ENCODE measurements at places on chromosomes 4 and X.

DNA sequence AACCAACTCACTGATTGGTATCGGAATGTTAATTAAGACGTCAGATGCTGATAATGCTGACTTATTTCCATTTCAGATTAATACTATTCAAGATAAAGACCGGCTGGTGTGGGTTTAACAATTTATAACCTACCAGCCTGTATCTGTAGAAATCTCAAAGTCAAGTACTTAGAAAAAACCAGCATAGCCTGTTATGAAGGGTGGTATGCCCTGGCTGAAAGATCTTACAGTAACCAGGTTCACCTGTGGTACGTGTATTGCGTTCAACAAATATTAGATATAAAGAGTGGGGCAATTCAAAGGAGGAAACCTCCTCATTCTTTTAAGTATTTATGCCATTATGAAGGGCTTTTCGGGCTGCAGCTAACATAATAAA is 240.8 kb upstream of the ANXA3 start:
- no peak for DNase-seq

DNA sequence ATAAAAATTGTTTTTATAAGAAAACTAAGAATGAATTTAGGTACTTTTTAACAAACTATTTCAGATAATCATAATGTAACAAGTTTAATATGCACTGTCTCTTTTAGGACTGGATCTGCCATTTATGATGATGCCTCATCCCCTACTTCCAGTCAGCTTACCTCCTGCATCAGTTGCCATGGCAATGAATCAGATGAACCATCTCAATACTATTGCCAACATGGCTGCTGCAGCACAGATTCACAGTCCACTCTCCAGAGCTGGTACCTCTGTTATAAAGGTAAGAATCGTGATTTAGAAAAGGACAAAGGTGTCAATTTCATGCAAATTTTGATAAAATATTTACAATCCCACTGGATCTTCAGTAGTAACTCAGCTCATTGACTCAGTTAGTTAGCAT is 566.2 kb downstream of the DACH2 start:
- DNase-seq, result no peak

GRCh38 chr4:176735300-176735699 is 57.4 kb downstream of the VEGFC start:
- DNase-seq, result no peak

DNA sequence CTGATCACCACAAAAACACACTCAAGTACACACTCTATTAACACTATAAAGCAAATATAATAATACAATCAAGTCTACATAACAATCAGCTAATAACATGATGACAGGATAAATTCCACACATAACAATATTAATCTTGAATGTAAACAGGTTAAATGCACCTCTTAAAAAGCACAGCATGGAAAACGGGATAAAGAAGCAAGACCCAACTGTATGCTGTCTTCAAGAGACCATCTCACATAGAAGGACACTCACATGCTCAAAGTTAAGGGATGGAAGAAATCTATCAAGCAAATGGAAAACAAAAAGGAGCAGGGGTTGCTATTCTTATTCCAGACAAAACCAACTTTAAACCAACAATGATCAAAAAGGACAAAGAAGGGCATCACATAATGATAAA is 28.1 kb downstream of the CBR4 start:
- no peak for DNase-seq

GRCh38 chr4:99893839-99894160 is 427 bp downstream of the LAMTOR3 start:
- DNase-seq, result no peak

- no peak for DNase-seq
Measured at GRCh38 chr4:76951672-76952010, 2.1 kb downstream of the SEPTIN11 start.

DNA sequence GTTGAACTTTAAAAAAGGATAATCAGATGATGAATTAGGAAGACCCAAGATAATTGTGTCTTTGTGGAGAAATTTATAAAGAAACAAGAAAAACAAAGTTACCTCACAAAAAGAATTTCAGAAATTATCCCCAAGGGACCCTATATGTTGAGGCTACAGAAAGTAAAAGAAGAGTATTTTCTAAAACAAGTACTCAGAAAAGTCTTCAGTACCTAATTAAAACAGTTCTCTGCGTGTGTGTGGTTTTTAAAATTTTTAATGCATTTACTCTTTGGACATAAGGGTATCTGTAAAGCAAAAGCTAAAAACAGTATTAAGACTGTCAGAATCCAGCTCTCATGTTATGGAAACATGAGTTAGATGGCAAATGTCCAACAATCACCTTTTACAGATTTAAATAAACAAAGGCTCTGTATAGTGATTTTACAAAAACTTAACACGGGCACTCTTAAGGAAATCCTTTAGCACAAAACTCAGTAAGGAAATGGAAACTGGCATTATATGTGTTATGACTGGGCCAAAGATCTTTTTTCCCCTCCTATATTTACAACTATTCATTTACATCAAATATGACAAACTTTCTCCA is 187.5 kb downstream of the NSUN7 start:
- DNase-seq, result no peak

DNA sequence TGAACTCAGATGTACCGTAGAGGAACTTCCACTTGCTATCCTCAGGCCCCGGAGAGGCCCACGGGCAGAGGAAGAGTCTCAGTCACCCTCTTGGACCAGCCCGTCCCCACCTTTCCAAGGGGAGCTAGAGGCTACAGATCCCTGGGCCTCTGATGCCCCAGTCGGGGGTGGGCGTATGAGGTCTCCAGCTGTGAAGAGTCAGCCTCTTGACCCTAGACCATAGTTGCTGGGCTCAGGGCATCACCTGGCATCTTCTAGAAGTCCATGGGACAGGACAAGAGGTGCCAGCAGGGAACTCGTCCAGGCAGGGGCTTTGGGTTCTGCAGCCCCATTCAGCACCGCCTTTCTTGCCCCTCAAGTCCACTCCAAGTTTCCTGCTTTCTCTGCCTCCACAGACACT is 11.6 kb downstream of the SASH3 start:
- DNase-seq, result no peak

GRCh38 chr4:156764145-156764544 is 207.5 kb downstream of the PDGFC start:
- DNase-seq, result no peak

- no peak for DNase-seq
Measured at GRCh38 chr4:40196272-40196671, 559 bp upstream of the RHOH start.

- DNase-seq, result no peak
Measured at GRCh38 chr4:156966836-156967235, 4.8 kb downstream of the PDGFC start.

GRCh38 chr4:121154103-121154515 is 10.0 kb downstream of the TNIP3 start:
- no peak for DNase-seq

DNA sequence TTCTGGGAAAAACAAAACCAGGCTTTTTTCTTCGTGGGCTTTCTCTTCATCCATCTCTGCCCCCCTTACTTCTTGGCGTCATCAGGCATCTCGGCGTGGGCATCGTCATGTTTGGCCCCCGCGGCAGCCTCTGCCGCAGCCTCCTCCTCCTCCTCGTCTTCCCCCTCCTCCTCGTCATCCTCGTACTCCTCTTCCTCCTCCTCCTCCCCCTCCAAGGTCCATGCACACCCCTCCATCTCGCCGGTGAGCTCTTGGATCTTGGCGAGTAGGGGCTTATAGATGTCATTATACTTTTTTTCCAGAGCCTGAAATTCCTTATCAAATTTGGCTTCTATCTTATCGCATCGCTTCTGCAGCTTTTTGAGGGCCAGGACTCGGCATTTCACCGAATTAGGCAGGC is 488 bp downstream of the NAP1L5 start:
- DNase-seq, result peak; percentile 25

DNA sequence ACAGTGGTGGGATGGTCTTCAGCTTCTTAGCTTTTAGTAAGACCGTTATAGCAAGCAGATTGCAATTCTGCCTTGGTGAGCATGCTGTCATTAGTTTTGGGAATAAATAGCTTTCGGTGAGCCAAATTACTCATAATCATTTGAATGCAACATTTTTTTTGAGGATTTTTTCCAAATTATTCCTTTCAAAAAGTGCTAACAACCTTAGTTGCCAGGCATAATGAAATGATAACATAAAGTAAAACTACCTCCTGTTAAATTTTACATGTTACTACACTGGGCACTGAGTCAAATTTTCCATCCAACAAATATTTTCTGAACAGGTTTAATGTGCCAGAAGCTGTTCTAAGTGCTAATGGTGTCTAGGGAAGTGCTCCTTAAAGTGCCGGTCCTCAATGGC is 15.8 kb upstream of the NPFFR2 start:
- DNase-seq, result no peak

- peak; percentile 32 for DNase-seq
Measured at GRCh38 chr4:174521800-174522182, 497 bp downstream of the HPGD start.

DNA sequence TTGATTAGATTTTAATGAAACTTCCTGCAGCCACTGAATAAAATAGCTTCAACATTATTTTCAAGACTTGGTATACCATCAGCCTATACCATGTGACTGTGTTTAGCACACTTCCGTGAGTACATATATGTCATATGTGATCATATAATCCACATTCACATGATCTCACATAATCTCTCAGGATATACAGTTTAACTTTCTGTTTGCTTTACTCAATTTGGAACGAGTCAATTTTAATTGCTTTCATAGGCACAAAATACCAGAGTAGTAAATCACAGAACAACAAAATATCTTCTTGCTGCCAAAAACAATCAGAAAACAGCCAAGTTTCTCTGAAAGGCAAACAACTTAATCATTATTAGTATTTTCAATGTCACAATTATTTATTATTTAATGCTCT is 731.1 kb upstream of the DIAPH2 start:
- DNase-seq, result no peak

DNA sequence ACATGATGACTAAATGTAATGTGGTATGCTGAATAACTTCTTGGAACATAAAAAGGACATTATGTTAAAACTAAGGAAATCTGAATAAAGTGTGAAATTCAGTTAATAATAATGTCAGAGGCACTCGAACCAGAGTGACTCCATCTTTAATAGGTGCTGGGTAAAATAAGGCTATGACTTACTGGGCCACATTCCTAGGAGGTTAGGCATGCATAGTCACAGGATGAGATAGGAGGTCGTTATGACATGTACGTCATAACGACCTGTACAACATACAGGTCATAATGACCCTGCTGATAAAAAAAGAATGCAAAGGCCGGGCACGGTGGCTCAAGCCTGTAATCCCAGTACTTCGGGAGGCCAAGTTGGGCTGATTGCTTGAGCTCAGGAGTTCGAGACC is 28.9 kb upstream of the OPHN1 start:
- DNase-seq, result no peak

GRCh38 chr4:68948044-68948743 is 3.4 kb downstream of the UGT2A3 start:
- no peak for DNase-seq

- DNase-seq, result no peak
Measured at GRCh38 chr4:159871141-159871540, 768.3 kb downstream of the RAPGEF2 start.

GRCh38 chr4:8164194-8164565 is 5.6 kb upstream of the ABLIM2 start:
- no peak for DNase-seq

DNA sequence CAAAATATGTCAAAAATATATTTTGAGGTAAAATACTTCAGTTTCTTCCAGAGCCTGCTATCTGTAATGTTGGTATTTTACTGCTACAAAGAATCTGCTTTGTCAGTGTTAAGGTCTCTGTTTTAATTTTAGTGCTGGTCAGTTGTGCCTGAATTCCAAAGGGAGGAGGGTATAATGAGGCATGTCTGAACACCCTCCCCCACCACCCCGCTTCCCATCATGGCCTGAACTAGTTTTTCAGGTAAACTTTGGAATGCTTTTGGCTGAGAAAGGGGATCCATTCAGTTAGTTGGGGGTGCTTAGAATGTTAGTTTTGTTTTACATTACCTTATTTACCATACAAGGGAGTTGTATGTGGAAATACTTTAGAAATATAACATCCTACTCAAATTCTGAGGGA is 158.5 kb downstream of the MID1IP1 start:
- DNase-seq, result no peak

GRCh38 chrX:129980540-129981199 is 1.8 kb upstream of the BCORL1 start:
- peak; percentile 29 for DNase-seq

DNA sequence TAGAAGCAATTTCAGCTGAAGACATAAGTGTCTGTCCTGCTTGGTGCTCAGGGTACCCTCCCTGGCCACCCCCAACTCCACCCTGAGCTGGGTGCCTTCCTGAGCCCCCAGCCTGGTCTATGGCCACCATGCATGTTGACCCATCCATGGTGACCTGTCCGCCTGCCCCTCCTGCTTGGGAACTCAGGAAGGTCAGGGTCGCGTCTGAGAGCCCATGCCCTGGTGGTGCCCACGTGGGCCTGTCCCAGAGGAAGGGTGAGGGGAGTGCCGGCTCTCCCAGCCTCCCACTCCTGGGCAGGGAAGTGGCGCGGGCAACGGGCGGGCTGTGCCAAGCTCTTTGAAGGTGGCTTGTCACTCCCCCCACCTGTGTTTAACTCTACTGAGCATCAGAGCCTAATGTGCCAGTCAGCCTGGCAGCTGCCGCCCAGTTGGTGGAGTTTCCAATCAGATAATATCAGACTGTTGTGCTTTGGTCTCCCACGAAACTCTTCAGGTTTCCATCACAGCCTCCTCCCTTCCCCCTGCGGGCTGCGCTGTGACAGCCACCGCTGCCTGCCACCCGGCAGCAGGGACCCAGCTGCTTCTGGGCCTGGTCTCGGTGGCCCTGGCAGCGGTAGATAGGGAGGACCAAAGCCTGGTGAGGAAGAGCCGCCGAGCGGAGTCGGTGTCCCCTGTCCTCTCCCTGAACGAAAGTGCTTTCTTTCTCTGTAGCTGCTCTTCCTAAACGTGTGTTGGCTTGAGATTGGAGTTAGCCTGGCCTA is 4.8 kb downstream of the SH3BP2 start:
- peak; percentile 68 for DNase-seq

GRCh38 chr4:164027805-164028204 is 533.3 kb downstream of the TMA16 start:
- no peak for DNase-seq

- no peak for DNase-seq
Measured at GRCh38 chrX:51665981-51666380, 16.6 kb downstream of the CENPVL2 start.

GRCh38 chr4:121030711-121031110 is 41.6 kb downstream of the NDNF start:
- DNase-seq, result no peak

GRCh38 chr4:8916906-8917305 is 45.3 kb upstream of the HMX1 start:
- no peak for DNase-seq
